ENCODE measurements at places on chromosomes 7 and 10.

DNA sequence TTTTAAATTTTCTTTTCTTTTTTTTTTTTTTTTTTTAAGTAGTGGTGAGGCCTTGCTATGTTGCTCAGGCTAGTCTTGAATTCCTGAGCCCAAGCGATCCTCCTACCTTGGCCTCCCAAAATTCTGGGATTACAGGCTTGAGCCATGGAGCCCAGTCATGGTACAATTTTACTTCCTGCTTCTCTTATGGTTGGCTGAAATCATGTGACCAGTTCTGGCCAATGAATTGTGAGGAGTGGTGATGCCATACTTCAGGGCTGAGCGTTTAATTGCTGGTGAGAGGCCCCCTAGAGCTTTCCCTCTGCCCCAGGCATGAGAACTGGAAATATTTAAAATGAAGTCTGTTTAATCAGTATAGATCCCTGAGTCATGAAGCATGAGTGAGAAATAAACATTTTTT is 22.2 kb upstream of the BAIAP2L1 start:
- DNase-seq: no peak

GRCh38 chr7:72493850-72494661 is 81.9 kb upstream of the CALN1 start:
- DNase-seq: no peak

GRCh38 chr10:29427667-29428066 is 138.8 kb downstream of the LYZL1 start:
- no peak for DNase-seq

GRCh38 chr7:12089951-12090756 is 120.9 kb upstream of the TMEM106B start:
- DNase-seq: no peak

DNA sequence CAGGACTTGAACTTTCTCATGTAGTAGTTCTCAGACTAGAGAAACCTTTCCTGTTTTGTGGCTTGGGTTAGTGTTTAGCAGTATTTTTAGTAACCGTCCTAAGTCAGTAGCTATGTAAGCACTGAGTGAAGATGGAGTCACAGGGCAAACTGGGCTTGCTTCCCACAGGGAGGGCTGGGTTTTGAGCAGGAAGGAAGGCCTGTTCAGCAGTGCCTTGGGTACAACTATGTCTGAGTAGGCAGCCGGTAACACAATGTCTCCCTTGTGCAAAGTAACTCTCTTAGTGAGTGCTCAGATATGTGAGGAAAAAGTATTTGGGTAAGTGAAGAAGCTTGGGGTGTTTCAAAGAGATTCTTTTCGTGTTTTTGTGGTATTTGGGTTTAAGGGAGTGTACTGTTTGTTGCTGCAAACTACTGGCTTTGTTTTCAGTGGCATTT is 96.4 kb downstream of the CCSER2 start:
- no peak for DNase-seq

- DNase-seq: no peak
Observed at GRCh38 chr7:1564603-1565022, 5.2 kb downstream of the PSMG3 start.
